Fibroblast of lung (primary cell): ENCODE measurements at places on chromosomes 3 and 15. TPM values are rescaled to one million over a fixed set of nuclear protein-coding genes. Genes with fewer than 3 reads are reported as not detected.

ELL3 gene
- total RNA-seq = 6.7 and 10.1 TPM in 2 replicates

MYEF2 gene
- total RNA-seq = 6.2 and 13.5 TPM in 2 replicates

A4GNT gene
- not detected in 2 replicates for total RNA-seq

TPRA1 gene
- 35.4 and 47.4 TPM in 2 replicates for total RNA-seq

SLC38A3 gene
- not detected in 2 replicates for total RNA-seq

PRSS50 gene
- not detected in 2 replicates for total RNA-seq

ACP3 gene
- 0.77 and 3.5 TPM in 2 replicates for total RNA-seq

FBXL22 gene
- 0.26 and 0.50 TPM in 2 replicates for total RNA-seq

- peak; percentile 78 for DNase-seq
- H3K4me1 ChIP-seq = peaks cover 23% of the 10 kb centered on the region
- no peaks in the 10 kb centered on the region for H3K36me3 ChIP-seq
- no peak overlapping the region for H3K4me3 ChIP-seq
- no peaks in the 10 kb centered on the region for H3K27me3 ChIP-seq
- no peak overlapping the region for H3K27ac ChIP-seq
These were observed 45.8 kb upstream of the FSIP1 start for GRCh38 chr15:39828374-39828931.

DNA sequence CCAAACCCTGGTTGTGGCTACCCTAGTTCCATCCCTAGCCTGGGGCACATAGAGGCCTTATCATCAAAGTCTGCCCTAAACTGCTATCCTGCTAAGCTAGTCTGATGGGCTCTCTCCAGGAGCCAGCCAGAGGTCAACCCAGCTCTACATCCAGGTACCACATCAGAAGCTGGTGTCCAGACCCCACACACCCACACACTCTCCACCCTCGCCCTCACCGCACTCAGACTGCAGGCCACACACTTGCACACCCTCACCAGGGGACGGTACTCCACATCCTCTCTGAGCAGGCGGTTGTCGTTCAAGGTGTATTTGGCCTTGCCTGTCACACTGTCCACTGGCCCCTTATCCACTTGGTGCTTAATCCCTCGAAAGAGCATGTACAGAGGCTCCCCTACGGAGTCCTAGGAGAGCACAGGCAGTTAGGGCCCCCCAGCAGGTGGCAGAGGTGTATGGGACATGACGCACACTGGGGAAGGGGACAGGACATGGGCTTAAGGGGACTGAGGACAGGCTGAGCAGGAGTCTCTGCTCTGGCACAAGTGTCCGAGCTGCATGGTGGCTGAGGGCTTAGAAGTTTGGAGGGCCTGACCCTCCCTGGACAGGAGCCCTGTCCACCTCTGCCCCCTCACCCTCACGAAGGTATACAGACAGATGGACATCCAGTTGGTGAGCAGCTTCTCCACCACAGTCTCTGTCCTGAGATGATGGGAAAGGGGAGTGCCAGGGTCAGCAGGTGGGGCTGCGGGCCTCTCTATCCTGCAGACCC lies 18.1 kb downstream of the PLXNB1 start:
- no peaks in the 10 kb centered on the region for H3K27me3 ChIP-seq
- no peak overlapping the region for H3K27ac ChIP-seq
- H3K4me1 ChIP-seq = no peaks in the 10 kb centered on the region
- H3K4me3 ChIP-seq = no peak overlapping the region
- H3K36me3 ChIP-seq = peaks cover 17% of the 10 kb centered on the region
- no peak for DNase-seq

DNA sequence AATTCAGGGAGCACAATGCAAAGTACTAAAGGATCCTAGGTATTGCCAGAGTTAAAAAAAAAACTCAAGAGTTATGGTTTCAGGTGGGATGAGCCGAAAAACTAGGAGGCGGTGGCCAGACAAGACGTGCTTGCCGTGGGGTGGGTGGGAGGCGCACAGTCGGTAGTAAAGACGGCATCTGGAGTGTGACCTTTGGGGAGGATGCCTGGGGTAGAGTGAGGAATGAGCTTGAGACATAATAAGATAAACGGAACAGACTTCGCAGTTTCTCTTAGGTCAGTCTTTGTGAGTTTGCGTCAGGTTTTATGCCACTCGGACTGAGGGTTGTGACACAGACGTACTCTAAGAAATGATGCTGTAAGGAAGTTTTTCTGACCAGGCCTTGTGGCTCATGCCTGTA lies 139.6 kb downstream of the LRRK1 start:
- peaks cover 3% of the 10 kb centered on the region for H3K36me3 ChIP-seq
- no peak overlapping the region for H3K4me3 ChIP-seq
- H3K27ac ChIP-seq = no peak overlapping the region
- DNase-seq = no peak

DNA sequence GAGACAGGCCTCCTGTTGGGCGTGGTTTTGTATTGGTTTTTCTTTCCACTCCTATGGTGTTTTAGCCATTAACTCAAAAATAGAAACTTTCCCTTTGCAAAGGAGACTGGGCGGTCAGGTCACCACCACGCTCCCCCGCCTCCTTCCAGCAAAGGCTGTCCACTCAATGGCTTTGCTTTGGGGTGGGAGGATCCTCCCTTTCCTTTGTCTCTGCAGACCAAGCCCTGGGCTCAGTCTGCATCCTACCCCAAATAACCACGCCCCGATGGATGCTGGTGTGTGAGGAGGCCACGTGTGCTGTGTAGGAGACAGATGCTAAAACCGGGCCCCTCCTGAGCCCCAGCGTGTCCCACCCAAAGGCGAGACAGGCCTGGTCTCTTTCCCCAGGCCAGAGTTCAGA lies 68.5 kb downstream of the GRIP2 start:
- H3K4me1 ChIP-seq = peaks cover 15% of the 10 kb centered on the region
- no peaks in the 10 kb centered on the region for H3K27me3 ChIP-seq
- no peak overlapping the region for H3K4me3 ChIP-seq
- DNase-seq = no peak

GRCh38 chr3:10524799-10525301 lies 19.5 kb upstream of the ATP2B2 start:
- H3K27me3 ChIP-seq = no peaks in the 10 kb centered on the region
- no peaks in the 10 kb centered on the region for H3K4me1 ChIP-seq

DNA sequence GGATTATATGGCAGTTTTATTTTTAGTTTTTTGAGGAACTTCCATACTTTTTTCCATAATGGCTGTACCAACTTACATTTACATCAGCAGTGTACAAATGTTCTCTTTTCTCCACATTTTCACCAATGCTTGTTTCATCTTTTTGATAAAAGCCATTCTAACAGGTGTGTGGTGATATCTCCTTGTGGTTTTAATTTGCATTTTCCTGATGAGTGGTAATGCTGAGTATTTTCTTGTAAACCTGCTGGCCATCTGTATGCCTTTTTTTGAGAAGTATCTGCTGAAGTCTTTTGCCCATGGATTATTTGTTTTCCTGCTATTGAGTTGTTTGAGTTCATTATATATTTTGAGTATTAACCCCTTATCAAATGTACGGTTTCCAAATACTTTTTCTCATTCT lies 50.6 kb downstream of the RPL39L start:
- H3K4me1 ChIP-seq = no peaks in the 10 kb centered on the region
- no peaks in the 10 kb centered on the region for H3K27me3 ChIP-seq
- DNase-seq = no peak
- no peak overlapping the region for H3K27ac ChIP-seq
- H3K36me3 ChIP-seq = no peaks in the 10 kb centered on the region
- H3K4me3 ChIP-seq = no peak overlapping the region

GRCh38 chr3:127044996-127045395 lies 62.1 kb downstream of the PLXNA1 start:
- H3K27ac ChIP-seq = no peak overlapping the region
- no peaks in the 10 kb centered on the region for H3K36me3 ChIP-seq
- no peaks in the 10 kb centered on the region for H3K4me1 ChIP-seq
- DNase-seq = peak; percentile 8
- H3K4me3 ChIP-seq = no peak overlapping the region
- no peaks in the 10 kb centered on the region for H3K27me3 ChIP-seq

GRCh38 chr15:54839379-54839778 lies 357.4 kb downstream of the RSL24D1 start:
- DNase-seq = no peak
- H3K4me1 ChIP-seq = no peaks in the 10 kb centered on the region
- no peak overlapping the region for H3K4me3 ChIP-seq
- H3K27ac ChIP-seq = no peak overlapping the region
- H3K36me3 ChIP-seq = no peaks in the 10 kb centered on the region
- no peaks in the 10 kb centered on the region for H3K27me3 ChIP-seq

DNA sequence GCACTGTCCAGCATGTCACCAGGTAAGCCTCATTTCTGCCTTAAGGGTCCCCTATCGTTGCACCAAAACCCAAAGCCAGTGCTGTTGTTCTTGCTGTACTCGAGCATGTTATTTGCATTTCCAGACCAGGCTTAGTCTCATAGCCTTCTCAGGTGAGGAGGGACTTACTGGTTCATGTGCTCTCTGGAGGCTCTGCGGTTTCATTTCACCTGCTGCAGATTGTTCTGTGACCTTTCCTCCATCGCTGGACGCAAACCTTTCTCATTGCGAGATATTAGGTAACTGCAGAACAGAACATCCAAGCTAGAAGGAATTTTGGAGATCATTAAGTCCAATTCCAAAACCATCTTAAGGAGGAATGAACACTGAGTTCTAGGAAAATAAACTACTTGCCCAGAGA lies 187.3 kb upstream of the BCL6 start:
- no peak overlapping the region for H3K27ac ChIP-seq
- H3K36me3 ChIP-seq = no peaks in the 10 kb centered on the region
- no peaks in the 10 kb centered on the region for H3K27me3 ChIP-seq
- no peak for DNase-seq

- H3K4me3 ChIP-seq = no peak overlapping the region
- H3K27ac ChIP-seq = peak overlapping the region; percentile 59
- DNase-seq = peak; percentile 61
- no peaks in the 10 kb centered on the region for H3K36me3 ChIP-seq
- no peaks in the 10 kb centered on the region for H3K27me3 ChIP-seq
These were observed 118.3 kb downstream of the TIGIT start for GRCh38 chr3:114411811-114412803.

DNA sequence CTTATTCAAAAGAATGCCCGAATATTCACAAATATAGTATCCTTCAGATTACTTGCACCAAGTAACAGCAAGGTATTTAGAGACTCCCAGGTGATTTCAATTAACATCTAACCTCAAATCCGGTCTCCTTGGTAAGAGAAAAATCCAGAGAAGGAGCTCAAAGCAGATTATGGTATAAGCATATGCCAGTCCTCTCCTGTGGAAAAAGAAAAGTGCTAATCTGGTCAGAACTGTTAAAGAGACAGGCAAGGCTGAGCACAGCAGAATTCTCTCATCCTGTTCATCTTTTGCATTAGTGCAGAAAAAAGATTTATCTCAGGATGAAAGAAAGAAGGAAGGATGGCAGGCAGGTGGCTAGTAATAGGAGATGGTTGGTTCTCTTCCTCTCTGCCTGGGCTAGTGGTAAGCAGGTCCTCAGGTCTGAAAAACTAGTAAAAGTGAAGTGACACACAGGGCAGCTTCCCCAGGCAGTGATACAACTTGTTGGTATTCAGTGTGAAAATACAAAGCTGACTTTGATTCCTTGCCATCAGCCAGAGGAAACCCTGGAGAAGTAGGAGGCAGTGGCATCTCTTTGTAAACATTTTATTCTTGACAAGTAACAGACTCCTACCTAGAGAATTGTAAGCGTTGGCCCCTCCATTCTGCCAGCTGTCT lies 14.2 kb downstream of the ATXN7 start:
- no peaks in the 10 kb centered on the region for H3K4me1 ChIP-seq
- no peak overlapping the region for H3K27ac ChIP-seq
- no peak for DNase-seq
- no peak overlapping the region for H3K4me3 ChIP-seq
- no peaks in the 10 kb centered on the region for H3K27me3 ChIP-seq

DNA sequence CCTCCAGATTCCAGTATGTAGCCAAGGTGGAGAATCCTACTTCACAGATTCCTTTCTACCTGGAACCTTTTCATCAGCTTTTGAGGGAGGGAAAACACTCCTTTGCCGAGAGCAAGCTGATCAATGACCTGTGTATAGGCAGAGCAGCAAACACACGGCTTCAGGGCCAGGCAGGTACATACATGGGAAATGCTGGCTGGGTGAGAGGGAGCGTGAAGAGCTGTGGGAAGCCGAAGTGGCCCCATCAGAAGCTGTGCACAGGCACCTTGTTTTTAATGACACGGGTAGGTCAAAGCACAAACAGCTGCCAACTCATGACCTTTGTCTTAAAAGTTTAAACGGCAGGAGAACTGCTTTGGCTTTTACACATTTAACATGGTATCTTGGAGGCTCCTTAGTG lies 25.3 kb downstream of the STARD5 start:
- no peak overlapping the region for H3K4me3 ChIP-seq
- H3K27ac ChIP-seq = no peak overlapping the region
- no peaks in the 10 kb centered on the region for H3K36me3 ChIP-seq
- peaks cover 2% of the 10 kb centered on the region for H3K4me1 ChIP-seq
- DNase-seq = no peak
- no peaks in the 10 kb centered on the region for H3K27me3 ChIP-seq

- H3K4me3 ChIP-seq = no peak overlapping the region
- H3K27me3 ChIP-seq = no peaks in the 10 kb centered on the region
These were observed 87.6 kb downstream of the DPH6 start for GRCh38 chr15:35458176-35458856.

GRCh38 chr15:37773111-37773860 lies 161.2 kb upstream of the TMCO5A start:
- peak; percentile 94 for DNase-seq
- H3K4me1 ChIP-seq = peaks cover 3% of the 10 kb centered on the region
- H3K4me3 ChIP-seq = no peak overlapping the region
- H3K27me3 ChIP-seq = no peaks in the 10 kb centered on the region
- no peaks in the 10 kb centered on the region for H3K36me3 ChIP-seq

DNA sequence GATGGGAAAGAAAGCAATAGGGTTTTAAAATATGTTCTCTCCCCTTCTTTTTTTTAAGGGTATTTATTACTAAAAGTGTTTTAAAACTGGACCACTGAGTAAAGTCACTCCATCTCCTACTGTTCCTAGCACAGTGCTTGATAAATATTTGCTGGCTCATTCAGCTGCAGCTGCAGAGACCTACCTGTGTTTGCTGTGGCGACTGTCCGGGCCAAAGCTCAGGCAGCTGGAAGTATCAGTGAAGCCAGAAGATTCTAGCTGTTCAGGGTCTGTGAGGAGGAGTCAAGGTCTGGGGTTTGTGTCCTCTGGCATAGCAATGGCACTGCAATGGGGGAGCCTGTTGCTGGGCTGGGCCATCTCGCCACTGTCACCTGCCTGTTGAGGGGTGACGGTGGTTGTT lies 109.9 kb downstream of the RPLP1 start:
- H3K36me3 ChIP-seq = no peaks in the 10 kb centered on the region
- no peak for DNase-seq

DNA sequence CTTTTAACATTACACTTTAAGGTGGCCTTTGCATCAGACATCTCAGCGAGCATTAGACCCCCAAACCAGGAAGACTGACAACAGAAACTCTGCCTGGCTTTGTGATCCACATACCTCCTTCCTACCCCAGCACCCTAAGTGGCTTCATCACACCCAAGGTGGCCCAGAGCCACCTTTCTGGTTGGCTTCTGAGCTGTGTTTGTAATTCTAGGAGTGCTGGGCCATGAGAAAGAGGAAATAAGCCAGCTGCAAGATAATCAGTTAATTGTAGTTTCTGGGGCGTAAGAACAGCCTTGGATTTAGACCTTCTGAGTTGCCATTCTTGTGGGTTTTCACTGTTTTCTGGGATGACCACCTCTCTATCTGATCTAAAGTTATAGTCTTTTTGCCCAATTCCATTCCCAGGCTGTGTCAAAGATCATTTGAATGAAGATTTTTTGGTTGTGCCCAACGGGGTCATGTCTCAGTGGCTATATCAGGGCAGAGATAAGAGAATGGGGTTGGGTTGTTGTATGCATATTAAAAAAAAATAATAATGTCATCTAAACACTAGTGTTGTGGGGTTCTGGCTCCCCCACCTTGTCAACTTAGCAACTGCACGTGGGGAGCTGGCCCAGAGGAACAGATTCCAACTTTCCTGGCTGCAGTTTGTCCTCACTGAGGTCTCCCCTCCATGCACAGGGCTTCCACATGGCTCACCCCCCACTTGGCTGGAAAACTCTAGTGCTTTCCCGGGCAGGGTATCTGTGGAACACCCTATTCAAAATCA lies 234.8 kb upstream of the WNT5A start:
- DNase-seq = peak; percentile 47
- no peaks in the 10 kb centered on the region for H3K36me3 ChIP-seq
- H3K4me3 ChIP-seq = no peak overlapping the region
- H3K4me1 ChIP-seq = no peaks in the 10 kb centered on the region
